ENCODE measurements at places on chromosomes 16 and 17. TPM values are rescaled to one million over a fixed set of nuclear protein-coding genes. Genes with fewer than 3 reads are reported as not detected.

TEKT5 gene
- polyA plus RNA-seq: 0.48 TPM

TMEM106A gene
- 6.1 TPM for polyA plus RNA-seq

PPL gene
- 7.5 TPM for polyA plus RNA-seq

ABCA6 gene
- polyA plus RNA-seq: not detected

OSBPL7 gene
- 18.0 TPM for polyA plus RNA-seq

ELOB gene
- polyA plus RNA-seq: 614 TPM

NUBP2 gene
- 138 TPM for polyA plus RNA-seq

RASD1 gene
- 24.3 TPM for polyA plus RNA-seq

TERB1 gene
- polyA plus RNA-seq: not detected

IGSF6 gene
- 0.13 TPM for polyA plus RNA-seq

KLHL11 gene
- 21.3 TPM for polyA plus RNA-seq

RHBDF1 gene
- 27.9 TPM for polyA plus RNA-seq

GGT6 gene
- not detected for polyA plus RNA-seq

FOXC2 gene
- 3.7 TPM for polyA plus RNA-seq

MYLK3 gene
- 57.8 TPM for polyA plus RNA-seq

RRAD gene
- 318 TPM for polyA plus RNA-seq

DPEP1 gene
- 0.64 TPM for polyA plus RNA-seq

ARSG gene
- polyA plus RNA-seq: 9.9 TPM

TMEM170A gene
- polyA plus RNA-seq: 22.7 TPM

CX3CL1 gene
- 0.41 TPM for polyA plus RNA-seq

ZNF75A gene
- polyA plus RNA-seq: 44.1 TPM

SPN gene
- 0.85 TPM for polyA plus RNA-seq

TK2 gene
- polyA plus RNA-seq: 20.9 TPM

SLC2A4 gene
- polyA plus RNA-seq: 23.4 TPM

FNDC8 gene
- not detected for polyA plus RNA-seq

GLTPD2 gene
- 5.4 TPM for polyA plus RNA-seq

GNG13 gene
- polyA plus RNA-seq: not detected

CD300A gene
- polyA plus RNA-seq: 2.6 TPM

SLC52A1 gene
- polyA plus RNA-seq: 0.16 TPM

MAFG gene
- 27.0 TPM for polyA plus RNA-seq

Data from cardiac muscle cell (in vitro differentiated cells and primary cell).